ENCODE measurements at places on chromosomes 3 and 15.

GRCh38 chr15:85571780-85572179 lies 191.4 kb downstream of the AKAP13 start:
- DNase-seq: no peak

GRCh38 chr3:126438746-126439145 lies 36.9 kb downstream of the ZXDC start:
- no peak for DNase-seq

DNA sequence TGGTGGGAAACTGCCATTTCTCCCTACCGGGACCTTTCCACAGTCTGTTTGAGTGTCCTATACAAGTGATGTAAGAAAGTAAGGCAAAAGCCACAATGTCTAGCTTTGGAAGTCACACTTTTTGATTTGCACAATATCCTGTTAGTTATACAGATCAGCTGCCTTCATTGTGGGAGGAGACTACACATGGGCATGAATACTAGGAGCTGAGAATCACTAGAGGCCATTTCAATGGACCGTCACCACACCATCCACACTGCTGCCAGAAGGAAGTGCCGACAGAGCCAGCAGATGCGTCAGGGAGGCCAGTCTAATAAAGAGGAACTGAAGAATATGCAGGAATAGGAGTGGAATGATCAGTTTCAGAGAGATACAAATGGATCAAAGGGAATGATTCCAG lies 65.8 kb downstream of the SCN11A start:
- DNase-seq: no peak

- no peak for DNase-seq
These were observed 56.8 kb downstream of the ATP2C1 start for GRCh38 chr3:130950641-130951040.

DNA sequence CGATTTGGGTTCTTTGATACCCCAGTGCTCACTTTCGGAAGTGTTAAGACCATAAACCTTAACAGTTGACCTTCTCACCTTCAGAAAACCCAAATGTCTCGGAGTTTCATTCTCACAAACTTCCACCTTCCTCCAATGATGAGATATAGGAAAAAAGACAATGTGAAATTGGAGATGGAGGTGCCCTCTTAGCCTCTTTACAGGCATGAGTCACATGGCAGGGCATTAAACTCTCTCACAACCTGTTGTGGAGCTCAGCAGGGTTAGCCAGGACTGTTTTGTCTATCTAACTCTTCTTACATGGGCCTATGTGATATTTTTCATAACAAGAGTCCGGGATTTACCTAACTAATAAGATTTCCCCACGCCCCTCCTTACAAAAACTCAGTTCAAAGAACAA lies 10.7 kb downstream of the AGTR1 start:
- no peak for DNase-seq

GRCh38 chr15:62306851-62307504 lies 141.9 kb upstream of the C2CD4B start:
- peak; percentile 96 for DNase-seq

DNA sequence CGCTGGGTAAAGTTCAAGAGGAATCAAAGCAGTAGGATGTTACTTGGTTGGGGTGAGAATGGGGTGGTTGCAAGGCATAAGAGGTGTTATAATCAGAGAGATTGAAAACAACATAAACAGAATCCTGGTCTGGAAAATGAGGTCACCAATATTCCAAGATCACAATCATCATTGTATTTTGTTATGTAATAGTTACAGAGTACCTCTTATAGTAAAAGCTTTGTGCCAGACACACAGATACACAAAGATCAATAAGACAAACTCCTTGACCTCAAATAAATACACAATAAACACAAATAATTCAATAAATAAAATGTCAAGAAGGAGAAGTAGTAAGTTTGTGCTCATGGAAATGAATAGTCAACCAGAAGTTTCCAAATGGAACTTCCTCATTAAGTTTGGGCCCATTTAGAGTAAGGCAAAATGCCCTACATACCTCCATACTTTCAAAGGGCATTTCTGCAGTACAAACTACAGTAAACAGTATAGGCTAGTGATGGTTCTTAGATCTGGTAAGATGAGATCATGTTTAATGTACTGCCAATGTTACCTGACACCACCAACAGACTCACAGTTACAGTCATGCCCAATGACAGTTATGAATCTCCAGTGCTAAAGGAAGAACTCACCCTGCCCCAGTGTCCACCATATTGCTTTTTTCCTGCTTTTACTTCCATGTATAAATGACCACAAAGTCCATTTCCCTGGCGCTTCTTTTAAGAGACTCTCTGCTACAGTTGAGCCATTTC lies 93.4 kb downstream of the KCNMB2 start:
- DNase-seq: no peak

DNA sequence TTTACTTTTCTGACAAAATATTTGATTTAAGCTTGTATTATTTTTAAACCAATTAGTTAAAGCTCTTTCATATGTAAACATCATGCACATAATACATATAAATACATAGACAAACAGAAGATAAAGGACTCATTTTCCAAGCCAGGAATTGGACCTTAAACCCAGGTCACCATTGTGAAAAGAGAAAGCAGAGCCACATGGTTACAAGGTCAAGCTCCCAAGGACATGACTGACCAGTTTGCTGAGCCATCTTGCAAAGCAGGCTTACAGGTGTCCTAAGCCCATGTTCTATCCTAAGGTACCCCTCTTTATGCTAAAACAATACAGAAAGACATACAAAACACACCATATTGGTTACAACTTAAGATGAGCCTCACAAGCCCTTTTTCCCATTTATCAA lies 50.5 kb upstream of the DNAJC19 start:
- no peak for DNase-seq

DNA sequence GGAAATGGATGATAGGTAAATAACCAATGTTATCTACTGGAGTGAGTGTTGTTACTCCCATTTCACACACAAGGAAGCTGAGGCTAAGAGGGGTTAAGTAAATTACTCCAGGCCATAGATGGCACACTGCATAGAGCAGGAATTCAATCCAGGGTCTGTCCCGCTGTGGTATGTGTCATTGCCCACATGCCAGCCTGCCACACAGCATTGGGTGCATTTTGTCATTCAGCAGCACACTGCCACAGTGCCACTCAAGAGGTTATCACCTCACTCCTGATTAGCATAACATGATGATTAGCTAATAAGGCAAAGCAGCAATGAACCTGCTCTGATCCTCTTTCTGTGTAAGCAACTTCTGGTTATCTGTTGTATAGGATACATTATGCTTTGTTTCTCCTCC lies 157.4 kb upstream of the CTNNB1 start:
- DNase-seq: no peak

All from GM23338 (cell line).